Effector memory CD4-positive, alpha-beta T cell (primary cell): ENCODE measurements at places on chromosomes 5 and 9.

- DNase-seq, result no peak
Observed at GRCh38 chr9:110048976-110049698, 158.8 kb downstream of the C9orf152 start.

DNA sequence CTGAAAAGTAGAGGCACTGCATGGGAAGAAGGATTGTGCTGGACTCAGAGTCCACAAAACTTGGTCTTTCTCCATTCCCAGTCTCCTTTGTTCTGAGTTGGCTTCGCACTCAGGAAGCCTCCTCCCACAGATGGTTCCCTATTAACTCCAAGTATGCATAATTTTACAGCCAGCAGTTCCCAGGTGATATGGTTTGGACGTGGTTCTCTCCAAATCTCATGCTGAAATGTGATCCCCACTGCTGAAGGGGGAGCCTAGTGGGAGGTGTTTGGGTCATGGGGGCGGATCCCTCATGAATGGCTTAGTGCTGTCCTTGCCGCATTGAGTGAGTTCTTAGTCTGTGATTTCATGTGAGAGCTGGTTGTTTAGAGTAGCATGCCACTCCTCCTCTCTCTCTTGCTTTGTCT, 86.6 kb downstream of the FEM1C start:
- no peak for DNase-seq

GRCh38 chr5:9589049-9589835, 40.9 kb downstream of the TAS2R1 start:
- no peak for DNase-seq

DNA sequence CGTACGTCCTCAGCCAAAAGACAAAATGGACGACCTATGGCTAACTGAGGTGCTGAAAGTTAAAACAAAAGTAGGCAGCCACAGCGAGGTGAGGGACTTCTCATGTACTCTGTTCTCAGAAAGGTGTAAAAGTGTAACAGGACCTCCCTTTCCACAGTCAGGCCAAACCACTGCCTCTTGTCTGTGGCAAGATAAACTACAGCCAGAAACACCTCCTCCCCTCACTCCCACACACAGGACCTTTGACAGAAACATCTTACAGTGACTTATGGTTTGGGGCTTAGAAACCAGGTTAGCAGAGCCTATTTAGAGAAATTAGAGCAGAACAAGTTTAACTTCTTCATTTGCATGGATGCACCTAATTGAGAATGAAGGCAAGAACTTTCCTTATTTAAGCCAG, 499.1 kb upstream of the GRIN3A start:
- DNase-seq, result no peak

DNA sequence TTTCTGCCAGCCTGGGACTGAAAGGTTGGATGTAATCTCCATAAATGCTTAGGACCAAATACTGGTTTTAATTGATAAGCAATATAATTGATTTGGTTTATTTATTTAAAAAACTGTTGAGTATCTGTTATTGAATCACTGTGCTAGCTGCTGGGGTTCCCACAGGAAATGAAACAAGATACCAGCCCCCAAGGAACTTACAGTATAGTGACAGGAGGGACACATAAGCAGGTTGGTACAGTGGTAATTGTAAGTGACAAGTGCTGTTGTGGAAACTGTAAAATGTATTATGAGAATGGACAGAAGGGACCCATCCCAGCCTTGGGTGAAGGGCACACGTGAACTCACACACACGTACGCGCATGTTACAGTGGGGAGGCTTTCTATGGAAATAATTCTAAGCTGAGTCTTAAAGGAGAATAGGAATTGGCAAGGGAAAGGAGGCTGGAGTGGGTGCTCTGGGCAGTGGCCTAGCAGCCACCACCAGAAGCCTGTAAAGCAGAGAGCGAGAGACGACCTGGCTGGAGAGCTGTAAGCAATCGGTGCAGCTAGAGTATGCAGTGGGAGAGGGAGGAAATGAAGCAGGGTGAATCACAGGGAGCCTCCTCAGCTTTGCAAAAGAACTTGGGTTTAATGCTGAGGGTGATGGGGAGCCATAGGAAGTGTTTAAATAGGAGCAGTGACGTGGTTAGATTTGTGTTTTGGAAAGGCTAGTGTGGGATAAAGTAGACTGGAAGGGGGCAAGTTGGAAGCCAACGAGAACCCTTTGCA, 39.3 kb downstream of the GLRA1 start:
- no peak for DNase-seq
